ENCODE measurements at places on chromosomes 6 and 20.
A peak's percentile ranks its signal among the peaks of the same experiment; 100 is the strongest.

GRCh38 chr20:35023624-35024023 is 68.0 kb downstream of the MYH7B start:
- DNase-seq = no peak

DNA sequence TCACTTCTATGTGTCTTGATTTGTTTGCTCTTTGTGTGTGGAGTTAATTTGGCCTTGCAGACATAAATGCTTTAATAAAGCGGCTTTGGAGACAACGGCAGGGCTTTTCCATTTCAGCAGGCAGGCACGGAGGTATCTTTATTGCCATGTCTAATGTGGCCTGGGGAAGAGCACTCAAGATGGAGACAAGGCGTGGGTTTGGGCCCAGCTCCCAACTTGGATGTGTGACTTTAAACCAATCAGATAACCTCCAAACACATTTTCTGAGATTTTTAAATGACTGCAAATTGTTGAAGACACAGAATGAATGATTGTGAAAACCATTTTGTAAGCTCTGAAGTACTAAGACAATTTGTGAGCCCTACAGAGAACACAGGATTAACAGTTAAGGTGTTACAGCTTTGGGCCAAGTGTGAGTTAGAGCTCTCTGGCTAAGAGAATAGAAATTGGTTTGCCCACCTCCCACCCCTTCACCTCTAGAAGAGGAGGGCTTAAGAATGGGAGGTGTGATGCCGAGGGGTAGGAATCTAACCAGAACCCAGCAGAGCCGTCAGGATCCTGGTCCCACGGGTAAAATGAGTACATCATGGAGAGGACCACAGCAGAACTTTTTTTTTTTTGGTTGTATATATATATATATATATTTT is 9.0 kb downstream of the DYNLT1 start:
- no peak for DNase-seq

DNA sequence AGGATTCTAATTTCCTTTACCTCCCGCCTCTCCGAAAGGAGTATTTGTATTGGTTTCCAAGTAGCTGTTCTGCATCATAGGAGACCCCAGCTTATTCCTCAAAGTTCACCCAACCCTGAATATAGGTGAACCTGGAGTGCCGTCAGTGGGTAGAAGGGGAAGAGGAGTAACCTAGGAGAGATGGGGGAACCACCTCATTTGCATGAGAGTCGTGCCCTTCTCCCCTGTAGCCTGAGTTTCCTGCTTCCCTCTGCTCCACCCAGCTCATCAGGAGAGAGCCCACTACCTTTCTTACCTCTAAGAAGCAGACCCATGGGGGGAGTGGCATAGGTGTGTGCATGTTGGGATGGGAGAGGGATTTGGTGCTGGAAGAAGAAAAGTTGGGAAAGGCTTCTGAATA is 17.3 kb upstream of the WFDC2 start:
- no peak for DNase-seq

- DNase-seq = no peak
These were observed 31.7 kb downstream of the IL20RA start for GRCh38 chr6:137013031-137013430.

DNA sequence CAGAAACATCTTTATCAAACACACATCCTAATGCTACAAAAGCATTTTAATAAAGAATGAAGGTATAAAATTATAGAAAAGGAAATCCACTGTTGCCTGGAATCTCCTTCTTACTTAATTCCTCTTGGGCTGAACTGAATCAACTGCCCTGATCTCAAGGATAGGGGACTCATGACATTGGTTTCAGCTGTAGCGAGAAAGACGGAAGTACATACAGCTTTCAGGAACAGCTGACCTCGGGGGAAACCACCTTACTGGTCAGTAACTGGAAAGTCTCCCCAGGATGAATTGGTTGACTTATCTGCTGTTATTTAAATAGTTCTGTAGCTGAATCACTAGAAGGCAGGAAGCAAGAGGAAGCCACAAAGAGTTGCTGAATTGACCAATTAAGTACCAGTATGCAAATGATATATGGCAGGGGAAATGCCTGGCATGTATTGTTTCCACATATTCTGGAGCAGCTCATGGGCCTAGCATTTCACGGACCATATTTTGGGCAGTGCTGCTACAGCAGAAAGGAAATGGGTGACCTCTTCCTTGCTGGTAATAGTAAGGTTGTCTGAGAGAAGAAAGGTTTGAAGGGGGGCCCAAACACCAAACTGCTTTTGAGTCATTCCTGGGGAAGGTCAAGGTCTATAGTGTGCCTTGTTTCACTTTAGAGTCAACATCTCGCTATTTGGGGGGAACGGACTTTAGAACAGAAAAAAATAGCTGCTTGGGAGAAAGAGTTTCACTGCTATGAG is 43.7 kb upstream of the MAP7 start:
- DNase-seq = no peak

- no peak for DNase-seq
These were observed 95.3 kb upstream of the MAN1A1 start for GRCh38 chr6:119444642-119445557.

DNA sequence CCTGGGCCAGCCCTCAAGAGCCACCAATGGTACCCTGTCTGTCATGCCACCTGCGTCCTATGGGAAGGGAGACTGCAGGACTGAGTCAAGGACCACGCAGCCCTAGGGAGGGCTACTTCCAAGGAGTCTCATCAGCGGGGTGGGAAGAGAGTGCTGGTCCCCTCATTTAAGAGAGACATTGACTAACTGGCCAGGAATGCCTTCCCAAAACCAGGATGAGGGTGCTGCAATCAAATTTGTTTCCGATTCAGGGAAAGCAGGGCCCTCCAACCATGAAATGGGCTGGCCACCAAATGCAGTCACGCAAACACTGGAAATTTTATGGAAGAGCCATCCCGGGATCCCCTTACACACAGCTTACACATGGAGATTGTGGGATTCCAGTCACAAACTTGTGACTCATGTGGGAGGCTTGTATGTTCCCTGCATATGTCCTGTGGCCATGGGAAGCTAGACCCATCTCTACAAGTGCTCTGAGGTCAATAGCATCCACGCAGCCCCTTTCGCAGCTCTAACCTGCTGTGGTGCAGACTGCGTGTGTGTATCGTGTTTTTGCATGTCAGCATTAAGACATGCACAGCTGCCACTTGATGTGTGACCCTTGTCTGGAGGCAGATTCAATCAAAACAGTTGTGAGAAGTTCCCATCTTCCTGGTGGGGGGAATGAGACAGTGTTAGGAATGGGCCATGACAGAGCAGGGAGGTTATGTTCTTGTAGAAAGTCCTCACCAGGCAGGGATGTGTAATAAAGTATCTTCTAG is 53.0 kb upstream of the CST7 start:
- no peak for DNase-seq

GRCh38 chr20:3995067-3995748 is 20.1 kb downstream of the RNF24 start:
- no peak for DNase-seq

GRCh38 chr6:141359953-141360352 is 772.8 kb upstream of the GJE1 start:
- DNase-seq = no peak

- DNase-seq = no peak
These were observed 28.5 kb downstream of the TRERF1 start for GRCh38 chr6:42423244-42423643.

- DNase-seq = no peak
These were observed 134.0 kb upstream of the ARMC2 start for GRCh38 chr6:108714101-108714765.

GRCh38 chr6:169915769-169916550 is 164.5 kb downstream of the ERMARD start:
- no peak for DNase-seq

- no peak for DNase-seq
These were observed 3.7 kb downstream of the RRBP1 start for GRCh38 chr20:17678295-17678694.

GRCh38 chr20:15236812-15237211 is 899.4 kb upstream of the FLRT3 start:
- DNase-seq = no peak

GRCh38 chr6:81486234-81486633 is 266.2 kb downstream of the TENT5A start:
- no peak for DNase-seq

GRCh38 chr6:56038764-56039163 is 163.4 kb upstream of the BMP5 start:
- no peak for DNase-seq

GRCh38 chr6:38077488-38078030 is 258.0 kb downstream of the ZFAND3 start:
- DNase-seq = no peak

DNA sequence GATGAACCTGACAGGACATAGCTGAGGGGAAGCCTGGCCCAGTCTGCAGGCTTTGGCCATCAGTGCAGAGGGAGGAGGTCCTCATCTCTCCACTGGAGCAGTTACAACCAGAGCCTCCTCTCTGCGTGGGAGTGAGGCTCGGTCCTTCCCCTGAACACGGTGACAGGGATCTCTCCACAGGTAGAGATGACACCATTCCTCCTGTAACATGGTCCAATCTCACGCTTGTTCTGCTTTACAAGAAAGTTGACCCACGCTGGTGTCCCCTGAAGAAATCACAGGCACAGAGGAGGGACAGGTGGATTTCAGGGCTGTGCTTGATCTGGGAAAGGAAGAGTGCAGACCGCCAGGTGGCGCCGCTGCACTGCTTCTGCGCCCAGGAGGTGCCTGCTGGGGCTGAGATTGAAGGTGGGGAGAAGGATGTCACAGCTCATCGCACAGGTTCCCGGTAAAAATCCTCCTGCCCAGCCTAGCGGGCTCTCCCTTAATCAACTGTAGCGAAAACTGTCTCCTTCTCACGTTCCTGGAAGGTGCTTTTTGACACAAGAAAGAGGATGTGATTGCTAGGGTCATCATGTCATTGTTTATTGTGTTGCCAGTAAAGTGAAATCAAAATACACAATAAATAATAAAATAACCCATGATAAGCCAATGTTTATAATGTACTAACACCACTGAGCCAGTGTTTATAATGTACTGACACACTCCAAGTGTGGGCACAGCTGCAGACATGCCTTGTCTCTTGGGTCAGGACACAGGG is 20.4 kb downstream of the HLA-G start:
- DNase-seq = peak; percentile 40

DNA sequence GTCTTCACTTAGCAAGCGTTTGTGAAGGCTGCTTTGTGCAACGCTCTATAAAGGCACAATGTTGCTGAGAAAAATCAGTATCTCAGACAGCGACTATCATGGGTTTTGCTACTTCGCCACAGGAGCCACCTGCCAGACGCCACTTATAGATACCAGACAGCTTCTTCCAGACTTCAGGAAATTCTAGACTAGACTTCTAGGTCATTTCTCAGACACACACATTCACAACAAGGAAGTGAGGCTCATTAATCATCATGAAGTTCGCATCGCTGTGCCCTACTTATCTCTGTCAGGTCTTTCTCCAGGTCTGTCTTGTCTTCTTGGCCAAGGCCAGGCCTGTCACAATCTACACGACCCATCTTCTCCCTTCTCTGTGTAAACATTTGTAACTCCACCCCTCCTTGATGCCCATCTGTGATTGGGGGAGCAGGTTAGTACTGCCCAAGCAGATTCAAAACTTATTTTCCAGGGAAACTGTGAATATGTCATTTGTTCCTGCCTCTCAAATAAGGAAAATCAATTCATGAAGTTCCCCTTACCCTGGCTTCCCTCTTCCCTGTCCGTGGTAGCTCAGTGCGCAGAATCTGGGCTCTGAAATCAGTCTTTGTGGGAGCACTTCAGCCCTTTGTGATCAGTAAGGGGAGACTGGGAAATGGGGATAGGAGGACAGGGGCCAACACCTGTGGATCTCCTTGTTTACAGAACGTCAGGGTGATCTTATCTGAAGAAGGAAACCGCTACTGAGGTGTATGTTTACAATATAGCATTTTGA is 115.5 kb downstream of the TNFAIP3 start:
- DNase-seq = no peak

DNA sequence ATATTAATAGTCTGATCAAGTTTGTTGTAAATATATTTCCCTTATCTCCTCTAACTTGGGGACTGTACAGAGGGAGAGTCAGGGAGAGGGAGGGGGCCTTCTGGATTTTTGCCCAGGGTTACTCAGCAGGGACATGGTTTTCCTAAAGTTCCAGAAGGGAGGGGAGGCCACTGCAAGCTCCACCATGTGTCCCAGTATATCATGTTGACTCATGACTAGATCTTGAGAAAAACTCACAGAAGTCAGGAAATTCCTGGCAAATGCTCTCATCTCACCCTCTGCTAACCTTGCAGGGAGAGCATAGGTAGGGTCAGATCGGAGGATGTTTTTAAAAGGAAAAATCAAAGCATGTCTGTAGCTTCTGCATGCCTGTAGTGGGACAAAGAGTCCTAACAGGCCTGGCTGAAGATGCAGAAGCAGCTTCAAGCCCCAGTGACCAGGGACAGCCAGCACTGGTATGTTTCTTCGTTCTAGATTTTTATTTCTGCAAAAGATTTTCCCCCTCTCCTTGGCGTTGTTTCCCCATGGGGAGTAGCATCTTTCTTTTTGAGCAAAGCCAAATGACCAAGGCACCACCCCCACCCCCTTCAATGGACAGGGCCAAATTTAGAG is 272.9 kb upstream of the SUPT3H start:
- DNase-seq = no peak

GRCh38 chr20:3864518-3864917 is 17.9 kb downstream of the MAVS start:
- no peak for DNase-seq

DNA sequence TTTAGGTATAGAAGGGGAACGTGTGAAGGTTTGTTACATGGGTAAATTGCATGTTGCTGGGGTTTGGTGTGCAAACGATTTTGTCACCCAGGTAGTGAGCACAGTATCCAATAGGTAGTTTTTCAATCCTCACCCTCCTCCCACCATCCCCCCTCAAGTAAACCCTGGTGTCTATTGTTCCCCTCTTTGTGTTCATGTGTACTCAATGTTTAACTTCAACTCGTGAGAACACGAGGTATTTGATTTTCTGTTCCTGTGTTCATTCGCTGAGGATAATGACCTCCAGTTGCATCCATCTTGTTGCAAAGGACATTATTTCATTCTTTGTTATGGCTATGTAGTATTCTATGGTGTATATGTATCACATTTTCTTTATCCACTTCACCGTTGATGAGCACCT is 11.6 kb upstream of the VNN1 start:
- DNase-seq = no peak

- DNase-seq = no peak
These were observed 508.8 kb upstream of the PTCHD4 start for GRCh38 chr6:48619771-48620170.

- DNase-seq = no peak
These were observed 8.3 kb downstream of the SLPI start for GRCh38 chr20:45246109-45246508.

- no peak for DNase-seq
These were observed 26.4 kb upstream of the SIRPA start for GRCh38 chr20:1868856-1869255.

GRCh38 chr6:77019081-77019480 is 444.2 kb downstream of the HTR1B start:
- DNase-seq = no peak

DNA sequence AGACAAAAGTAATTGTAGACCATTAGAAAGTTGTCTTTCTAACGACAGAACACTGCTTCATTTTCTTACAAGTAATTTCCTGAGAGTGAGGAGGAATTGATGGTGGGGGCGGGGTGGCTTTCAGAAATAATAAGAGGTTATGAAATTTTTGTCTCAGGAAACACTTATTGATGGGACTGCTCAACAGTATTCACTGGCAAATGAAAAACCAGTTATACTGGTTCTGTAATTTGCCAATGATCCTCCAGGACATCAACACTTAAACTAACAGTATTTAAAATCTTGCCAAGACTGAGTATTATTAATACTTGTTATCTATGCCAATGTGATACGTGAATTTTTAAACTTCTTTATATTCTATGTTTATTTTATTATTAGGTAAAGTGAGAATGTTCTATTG is 41.8 kb upstream of the FUT9 start:
- no peak for DNase-seq

GRCh38 chr20:33463332-33464101 is 20.0 kb upstream of the SNTA1 start:
- DNase-seq = no peak

Measured in DMS79 treated with DMSO at 0.1 percent for 48 hours (cell line).